Naive thymus-derived CD8-positive, alpha-beta T cell (primary cell): ENCODE measurements at places on chromosomes 11 and 22. TPM values are rescaled to one million over a fixed set of nuclear protein-coding genes. Genes with fewer than 3 reads are reported as not detected.

OR9G4 gene
- not detected for polyA plus RNA-seq

CCT8L2 gene
- not detected for polyA plus RNA-seq

- no peak for DNase-seq
Measured at GRCh38 chr11:28966951-28967350, 858.8 kb downstream of the METTL15 start.

GRCh38 chr22:49324527-49325491 lies 502.9 kb downstream of the BRD1 start:
- DNase-seq = no peak

DNA sequence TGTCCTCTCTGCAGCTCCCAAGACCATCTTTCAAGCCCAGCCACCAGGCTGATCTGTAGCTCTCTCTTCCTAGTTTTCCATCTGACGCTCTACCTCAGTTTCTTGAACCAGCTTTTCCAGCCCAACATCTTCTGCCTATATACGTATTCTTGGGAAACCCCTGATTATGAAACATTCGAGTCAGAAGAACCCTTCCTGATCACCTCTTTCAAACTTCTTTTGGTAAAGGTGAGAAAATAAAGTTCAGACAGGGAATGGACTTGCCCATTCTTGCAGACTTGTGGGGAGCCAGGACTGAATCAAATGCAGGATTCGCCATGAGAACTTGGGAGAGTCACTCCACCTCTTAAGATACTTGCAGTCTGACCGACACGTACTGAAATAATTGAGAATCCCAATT lies 169.5 kb upstream of the NARS2 start:
- no peak for DNase-seq

GRCh38 chr22:37549704-37550059 lies 10.6 kb upstream of the CDC42EP1 start:
- DNase-seq = no peak

DNA sequence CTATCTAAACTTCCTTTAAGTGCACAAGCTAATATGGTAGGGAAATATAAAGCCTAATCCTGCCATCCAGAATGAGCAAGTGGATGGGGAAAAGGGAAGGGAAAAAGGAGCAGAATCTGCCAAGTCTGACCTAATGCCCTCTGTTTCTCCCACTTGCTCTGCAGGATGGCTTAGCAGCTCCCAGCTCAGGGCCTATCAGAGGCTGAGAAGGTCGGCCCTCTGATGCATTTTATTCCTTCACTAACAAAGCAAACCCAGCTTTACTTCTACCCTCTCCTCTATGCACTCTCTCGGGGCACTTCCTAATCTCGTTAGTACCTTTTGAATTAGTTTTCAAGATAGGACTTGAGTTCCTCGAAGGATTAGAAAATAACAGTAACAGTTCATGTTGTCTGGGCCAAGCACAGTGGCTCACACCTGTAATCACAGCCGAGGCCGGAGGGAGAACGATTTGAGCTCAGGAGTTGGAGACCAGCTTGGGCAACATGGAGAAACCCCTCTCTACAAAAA lies 9.9 kb upstream of the OR51V1 start:
- DNase-seq = no peak

DNA sequence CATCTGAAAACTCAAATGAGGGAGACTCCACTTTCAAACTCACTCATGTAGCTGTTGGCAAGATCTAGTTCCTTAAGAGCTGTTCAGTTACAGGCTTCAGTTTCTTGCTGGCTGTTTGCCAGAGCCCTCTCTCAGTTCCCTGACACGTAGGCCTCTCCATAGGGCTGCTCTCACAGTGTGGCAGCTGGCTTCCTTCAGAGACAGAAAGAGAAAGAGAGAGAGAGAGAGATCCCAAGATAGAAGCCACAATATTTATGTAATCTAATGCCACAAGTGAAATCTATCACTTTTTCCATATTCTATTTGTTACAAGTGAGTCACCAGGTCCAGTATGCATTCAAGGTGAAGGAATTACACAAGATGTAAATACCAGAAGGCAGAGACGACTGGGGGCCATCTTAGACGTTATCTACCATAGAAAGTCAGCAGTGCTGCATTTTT lies 168.8 kb downstream of the RCN1 start:
- DNase-seq = no peak

- DNase-seq = no peak
Measured at GRCh38 chr11:13012056-13012661, 3.0 kb downstream of the RASSF10 start.
